ENCODE measurements at places on chromosomes 7 and 10.

- peak; percentile 86 for DNase-seq
Observed at GRCh38 chr7:43294080-43294630, 181.7 kb downstream of the HECW1 start.

DNA sequence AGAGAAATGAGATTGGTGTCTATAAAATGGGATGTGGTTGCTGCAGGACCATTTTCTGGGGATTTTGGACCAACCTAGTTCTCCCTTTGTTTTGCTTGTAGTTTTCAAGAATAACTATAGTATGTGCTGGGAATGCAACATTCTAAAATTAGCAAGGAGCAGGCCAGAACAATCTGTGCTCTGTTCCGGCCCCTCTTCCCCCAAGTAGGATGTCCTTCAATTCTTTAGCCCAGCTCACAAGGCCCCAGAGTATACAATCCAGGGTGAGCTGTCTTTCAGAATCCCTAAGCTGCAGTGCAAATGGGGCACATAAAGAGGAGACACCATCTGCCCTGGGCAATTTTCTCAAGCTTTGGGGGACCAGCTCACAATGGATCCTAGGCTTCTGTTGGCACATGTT, 809.1 kb downstream of the TNS3 start:
- no peak for DNase-seq

GRCh38 chr7:156585926-156586325, 54.6 kb upstream of the RNF32 start:
- DNase-seq = no peak

GRCh38 chr7:14738086-14738485, 164.5 kb downstream of the DGKB start:
- DNase-seq = no peak

DNA sequence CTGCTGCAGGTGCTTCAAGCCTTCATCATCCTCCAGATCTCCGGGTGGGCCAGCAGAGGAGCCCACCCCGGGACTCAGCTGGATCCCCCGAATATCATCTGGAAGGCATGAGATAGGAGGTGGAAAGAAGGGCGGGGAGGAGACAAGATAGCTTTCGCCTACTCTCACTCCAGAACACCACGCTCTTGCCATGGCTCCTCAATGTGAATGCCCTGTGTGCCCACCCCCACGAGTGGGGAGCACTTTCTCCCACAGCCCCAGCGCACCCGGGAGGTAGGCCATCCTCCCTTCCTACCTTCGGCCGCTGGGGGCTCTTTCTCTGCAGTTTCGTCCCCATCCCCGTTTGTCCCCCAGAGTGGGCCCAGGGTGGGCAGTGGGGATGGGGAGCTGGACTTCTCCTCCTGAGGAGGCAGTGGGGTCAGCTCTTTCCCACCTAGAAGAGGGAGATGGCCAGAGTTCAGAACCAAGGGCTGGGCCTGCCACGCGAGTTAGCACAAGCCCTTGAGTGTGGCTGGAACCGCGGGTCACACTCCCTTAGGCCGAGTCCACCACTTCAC, 8.9 kb downstream of the GIGYF1 start:
- no peak for DNase-seq

DNA sequence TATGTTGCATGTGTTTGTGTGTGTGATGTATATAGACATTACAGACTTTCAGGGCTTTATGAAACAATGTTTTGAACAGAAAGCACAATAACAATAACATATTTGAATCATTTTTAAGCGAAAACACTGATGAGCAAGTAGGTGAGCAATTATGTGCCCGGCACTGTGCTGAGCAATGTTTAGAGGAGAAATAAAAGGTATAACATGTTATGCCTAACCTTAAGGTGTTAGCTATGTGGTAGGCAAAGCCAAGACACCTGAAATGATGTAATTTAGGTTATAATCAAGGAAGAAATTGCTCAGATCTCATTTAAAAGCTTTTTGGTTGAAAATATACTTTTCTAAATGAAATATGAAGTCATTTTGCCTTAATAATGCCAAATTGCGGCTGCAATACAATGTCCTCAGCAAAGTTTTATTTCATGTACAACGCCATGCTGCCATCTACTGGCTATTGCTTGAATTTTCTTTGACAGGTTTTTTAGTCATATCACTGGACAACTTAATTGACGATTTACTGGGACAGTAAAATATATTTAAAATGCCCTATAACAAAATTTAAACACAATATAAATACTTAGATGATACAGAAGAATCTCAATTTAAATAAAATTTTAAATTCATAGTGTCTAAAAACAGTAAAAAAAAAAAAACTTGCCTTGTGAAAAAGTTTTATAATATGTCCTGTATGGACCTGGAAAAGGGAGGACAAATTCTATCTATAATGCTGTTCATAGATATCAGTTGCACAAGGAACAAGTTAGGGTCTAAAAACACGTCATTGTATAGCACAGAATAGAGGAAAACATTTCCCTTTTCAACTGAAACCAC, 131.1 kb upstream of the CDK1 start:
- peak; percentile 31 for DNase-seq

DNA sequence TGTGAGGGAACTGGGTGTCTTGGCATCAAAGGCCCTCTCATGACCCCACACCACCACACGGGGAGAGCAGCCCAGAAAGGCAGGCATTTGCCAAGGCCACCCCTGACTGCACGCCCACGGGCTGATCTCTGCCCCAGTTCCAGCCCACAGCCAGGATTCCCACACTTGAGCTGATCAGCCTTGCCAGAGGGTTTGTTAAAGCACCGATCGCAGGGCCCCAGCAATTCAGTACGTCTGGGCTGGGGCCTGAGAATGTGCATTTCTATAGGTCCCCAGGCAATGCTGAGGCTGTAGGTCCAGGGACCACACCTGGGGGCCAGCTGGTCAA, 103.9 kb downstream of the TNS3 start:
- no peak for DNase-seq

- DNase-seq = no peak
Observed at GRCh38 chr10:17578603-17579002, 38.6 kb downstream of the HACD1 start.

DNA sequence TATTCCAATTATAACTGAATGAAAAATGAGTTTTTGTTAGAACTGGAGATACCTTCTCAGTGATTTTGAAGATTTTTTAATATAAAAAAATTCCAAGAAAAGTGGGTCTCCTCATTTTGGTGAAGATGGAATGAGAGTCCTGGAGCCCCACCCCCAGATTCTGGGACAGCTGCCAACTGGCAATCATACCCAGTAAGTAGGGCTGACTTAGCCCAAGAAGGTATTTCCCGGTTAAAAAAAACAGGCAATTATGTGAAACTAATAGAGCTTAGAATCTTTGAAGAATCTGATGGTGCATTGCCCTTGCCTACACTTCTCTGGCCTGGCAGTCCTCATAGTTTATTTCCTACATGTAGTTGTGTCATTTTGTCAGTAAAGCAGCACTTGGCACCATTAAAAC, 52.8 kb upstream of the VWDE start:
- no peak for DNase-seq

DNA sequence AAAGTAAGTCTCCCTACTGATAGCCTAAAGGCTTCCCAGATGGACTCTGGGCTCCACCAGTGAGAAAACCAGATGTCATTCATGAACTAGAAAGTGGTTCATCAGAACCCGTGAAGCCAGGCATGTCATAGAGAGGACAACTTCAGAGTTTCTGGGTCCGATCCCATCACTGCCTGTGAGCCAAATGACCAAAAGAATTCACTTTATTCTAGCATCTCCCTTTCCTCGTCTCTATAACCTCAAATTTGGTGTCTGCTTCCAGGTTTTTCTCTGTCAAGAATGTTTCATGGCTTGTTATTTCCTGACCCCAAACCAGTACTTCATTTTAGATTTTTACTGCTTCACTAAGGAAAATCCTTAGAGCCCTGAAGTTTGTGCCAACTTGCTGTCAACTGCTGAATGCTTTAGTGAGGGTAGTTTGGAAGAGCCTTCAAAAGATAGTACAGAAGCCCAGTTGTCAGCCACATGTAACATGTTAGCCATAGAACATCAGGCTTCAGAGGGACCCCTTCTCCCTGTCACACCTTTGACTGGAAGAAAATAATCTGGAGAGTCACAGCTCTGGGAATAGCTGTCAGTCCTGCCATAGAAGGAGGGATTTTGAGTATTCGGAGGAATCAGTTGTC, 34.0 kb downstream of the ITGB8 start:
- DNase-seq = no peak

DNA sequence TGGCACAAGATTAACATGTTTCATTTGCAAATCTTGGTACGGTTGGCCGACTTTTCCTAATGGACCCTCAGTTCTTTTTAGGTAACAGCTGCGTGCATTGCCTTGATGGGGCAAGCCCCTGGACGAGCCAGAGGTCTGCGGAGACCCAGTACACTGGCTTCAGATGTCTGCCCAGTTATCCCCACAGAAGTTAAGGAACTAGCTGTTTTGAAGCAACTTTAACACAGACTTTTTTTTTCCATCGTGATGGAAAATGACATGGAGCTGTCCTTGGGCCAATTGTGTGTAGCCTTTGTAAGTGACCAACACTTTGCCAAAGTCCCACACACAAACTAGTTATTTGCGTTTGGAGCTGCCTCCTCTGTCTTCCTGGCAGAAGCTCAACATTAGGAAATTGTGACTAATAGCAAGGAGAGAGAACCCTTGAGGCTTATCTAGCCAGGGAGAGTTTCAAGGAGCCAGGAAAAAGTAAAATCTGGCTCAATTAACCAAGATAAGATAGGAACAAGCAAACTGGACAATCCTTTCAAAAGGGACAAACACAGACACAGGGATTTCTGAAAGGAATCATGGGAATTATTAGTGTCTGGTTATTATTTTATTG, 99.6 kb upstream of the BMPER start:
- peak; percentile 55 for DNase-seq

DNA sequence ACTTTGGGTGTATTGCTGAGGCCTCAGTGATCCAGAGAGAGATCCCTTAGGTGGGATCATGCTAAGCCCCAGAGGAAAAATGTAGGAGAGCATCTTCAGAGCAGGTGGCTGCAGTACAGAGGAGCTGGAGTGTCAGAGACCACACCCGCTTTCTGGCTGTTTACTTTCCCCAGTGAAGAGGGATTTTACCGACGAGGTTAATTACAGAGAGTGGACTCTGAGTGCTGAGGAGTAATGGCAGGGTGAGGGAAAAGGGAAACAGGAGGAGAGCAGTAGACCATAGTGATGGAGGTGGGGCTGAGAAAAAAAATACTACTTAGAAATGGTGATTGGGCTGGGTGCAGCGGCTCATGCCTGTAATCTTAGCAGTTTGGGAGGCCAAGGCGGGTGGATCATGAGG, 43.3 kb upstream of the HBP1 start:
- no peak for DNase-seq

- no peak for DNase-seq
Observed at GRCh38 chr10:132243141-132243540, 56.4 kb downstream of the DPYSL4 start.

All from mammary epithelial cell (primary cell).